ENCODE measurements at places on chromosomes 5 and 9.
A peak's percentile ranks its signal among the peaks of the same experiment; 100 is the strongest.

- DNase-seq = no peak
Observed at GRCh38 chr5:126976520-126977172, 53.7 kb downstream of the MARCHF3 start.

DNA sequence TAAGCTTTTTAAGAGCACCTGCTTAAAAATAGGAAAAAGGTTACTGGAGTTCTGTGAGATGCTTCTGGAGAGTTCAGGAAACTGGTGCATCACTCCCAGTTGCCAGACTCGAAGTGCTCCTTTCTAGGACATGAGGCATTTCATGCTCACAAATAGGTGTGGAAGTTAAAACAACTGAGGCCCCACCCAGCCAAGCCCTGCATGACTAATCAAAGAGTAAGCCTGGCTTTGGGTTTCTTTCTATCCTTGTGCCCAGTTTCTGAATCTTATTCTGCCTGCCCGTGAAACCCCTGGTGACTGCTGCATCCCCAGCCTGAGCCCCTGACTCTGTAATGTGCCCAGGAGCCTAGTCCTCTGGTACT, 7.7 kb downstream of the SPINK9 start:
- no peak for DNase-seq

GRCh38 chr5:84450617-84451414, 66.1 kb upstream of the EDIL3 start:
- no peak for DNase-seq

DNA sequence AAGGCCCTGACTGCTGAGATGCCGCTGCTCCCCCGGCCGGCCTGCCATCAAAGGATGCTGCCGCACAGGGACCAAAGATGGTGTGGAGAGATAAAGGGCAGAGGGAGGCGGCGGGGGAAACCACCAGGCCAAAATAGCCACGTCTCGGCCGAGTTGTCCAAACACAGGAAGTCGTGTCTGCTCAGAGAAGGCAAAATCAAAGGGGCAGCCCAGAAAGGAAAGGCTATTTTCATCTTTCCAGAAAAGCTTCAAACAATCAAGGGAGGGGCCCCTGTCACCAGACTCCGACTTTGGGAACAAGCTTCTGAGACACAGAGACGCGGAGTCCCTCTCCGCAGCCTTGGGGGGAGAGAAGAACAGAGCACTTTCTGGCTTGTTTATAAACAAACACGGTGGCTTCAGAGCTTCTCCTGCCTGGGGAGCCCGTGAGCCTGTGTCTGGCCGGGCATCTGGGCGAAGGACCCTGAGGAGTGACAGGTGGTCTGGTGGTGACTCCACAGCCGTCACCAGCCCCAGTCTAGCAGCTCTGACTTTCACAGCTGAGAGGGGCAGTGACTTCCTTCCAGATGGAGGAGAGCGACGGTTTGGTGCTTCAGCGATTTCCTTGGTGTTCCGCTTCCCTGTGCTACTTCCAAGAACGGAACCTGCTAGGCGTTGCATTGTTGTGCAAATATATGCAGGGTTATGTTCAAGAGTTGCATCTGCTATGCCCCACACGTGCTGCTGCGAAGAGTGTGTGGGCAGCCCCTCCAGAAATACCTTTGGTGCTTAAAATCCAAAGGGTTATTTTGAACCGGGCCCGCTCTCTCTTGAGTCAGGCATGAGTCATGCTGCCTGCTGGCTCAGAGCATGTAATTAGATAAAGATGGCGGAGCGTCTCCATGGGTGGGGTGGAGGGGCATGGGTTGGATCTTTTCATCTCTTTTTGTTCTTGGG, 24.0 kb downstream of the ADAMTSL2 start:
- peak; percentile 37 for DNase-seq

Measured in GM04503 (cell line).